ENCODE measurements at places on chromosomes 7 and 10.

DNA sequence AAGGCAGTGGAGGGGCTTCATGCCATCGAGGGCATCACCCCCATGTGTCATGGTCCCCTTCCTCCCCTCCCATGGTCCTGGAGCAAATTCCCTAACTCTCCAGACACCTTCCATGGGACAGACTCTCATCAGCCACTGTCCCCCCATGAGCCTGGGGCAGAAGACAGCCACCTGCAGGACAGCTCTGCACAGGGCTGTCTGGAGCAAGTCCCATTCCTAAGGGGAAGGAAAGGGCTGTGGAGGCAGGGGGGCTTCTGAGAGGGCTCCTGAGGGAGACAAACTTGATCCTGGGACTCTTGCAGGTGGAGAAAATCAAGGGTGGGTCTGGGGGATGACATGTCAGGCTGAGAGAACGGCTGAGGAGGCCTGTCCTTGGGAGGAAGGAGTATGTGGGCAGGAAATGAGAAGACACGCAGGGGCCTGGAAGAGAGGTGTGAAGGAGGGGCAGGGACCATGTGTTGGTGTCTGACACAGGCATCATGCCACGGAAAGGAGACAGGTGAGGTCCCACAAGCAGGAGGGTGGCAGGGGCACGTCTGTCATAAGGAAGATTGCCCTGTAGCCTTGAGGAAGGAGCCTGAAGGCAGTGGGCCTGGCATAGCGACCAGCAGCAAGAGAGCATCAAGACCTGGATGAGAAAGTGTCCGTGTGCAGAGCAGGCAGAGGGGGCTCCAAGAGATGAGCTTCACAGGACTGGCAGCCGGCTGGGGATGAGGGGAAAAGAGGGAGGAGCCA is 14.4 kb upstream of the GDF10 start:
- no peak for DNase-seq

- DNase-seq, result peak; percentile 90
These were observed 41.1 kb downstream of the ZC3HC1 start for GRCh38 chr7:130009848-130010688.

GRCh38 chr10:61487506-61487905 is 34.3 kb upstream of the TMEM26 start:
- no peak for DNase-seq

DNA sequence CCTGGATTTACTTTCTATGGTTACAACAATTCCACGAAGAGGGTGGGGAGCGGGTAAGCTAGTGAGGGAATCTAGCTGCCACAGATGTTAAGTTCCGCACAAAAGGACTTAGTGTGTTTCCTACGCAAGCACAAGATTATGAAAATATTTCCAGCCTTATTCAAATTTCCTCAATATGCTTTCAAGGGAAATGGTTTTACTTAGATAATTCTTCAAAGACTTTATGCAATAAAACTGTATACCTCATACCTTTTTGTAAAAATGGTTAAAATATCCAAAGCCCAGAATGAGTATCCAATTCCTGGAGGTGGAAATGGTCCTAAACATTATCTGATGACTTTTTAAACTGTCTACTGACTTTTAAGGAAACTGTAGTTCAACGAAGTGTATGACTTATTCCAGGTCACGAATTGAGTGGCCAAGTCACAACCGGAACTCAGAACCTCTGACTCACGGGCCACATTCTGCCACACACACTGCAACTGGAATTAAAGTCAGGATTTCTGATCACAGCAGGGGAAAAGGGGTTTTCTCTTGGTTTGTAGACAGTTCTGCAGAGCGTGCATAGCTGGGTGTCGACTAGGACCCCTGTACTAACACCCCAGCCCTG is 20.2 kb upstream of the INSIG1 start:
- peak; percentile 73 for DNase-seq

DNA sequence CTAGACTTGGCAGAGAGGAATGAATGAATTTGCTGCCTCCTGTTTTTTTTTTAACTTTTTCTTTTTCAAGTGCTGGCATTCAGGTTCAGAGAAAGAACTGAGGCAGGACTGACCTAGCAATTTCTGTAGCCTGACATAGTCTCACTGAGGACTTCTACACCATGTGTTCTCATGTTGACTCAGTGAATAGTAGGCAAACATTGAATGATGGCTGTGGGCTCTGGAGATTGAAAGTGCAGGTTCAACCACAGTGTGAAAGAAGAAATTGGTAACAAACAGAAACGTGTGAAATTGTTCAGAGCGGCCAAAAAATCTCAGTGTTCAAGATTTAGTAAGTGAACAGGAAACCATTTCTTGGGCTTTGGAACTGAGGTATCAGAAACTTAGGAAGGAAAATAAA is 322.4 kb upstream of the GHITM start:
- DNase-seq, result no peak

GRCh38 chr10:7789390-7789789 is 1.4 kb downstream of the ATP5F1C start:
- no peak for DNase-seq

Data from suppressor macrophage treated with lipopolysaccharide for 1 hour (primary cell).